ENCODE measurements at places on chromosomes 11 and 22. TPM values are rescaled to one million over a fixed set of nuclear protein-coding genes. Genes with fewer than 3 reads are reported as not detected.

DNA sequence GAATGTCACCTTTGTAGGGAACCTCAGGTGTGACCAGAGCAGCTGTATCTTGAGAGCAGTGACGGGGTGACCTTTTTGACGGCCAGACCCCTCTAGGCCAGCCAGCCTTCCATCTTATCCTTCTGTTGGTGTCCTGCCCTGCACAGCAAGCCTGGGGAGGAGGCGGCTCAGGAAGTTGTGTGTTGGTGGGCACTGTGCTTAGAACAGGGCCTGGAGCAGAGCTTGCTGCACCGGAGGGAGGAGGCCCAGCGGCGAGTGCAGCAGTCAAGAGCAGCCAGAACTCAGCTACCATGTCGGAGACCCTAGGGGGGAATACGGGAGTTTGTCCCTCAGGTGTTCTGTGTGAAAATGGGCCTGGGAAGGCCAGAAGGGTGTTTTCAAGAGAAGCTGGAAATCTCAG, 129.4 kb downstream of the OSBP2 start:
- no peak for DNase-seq

CRYBA4 gene
- not detected for total RNA-seq

DNA sequence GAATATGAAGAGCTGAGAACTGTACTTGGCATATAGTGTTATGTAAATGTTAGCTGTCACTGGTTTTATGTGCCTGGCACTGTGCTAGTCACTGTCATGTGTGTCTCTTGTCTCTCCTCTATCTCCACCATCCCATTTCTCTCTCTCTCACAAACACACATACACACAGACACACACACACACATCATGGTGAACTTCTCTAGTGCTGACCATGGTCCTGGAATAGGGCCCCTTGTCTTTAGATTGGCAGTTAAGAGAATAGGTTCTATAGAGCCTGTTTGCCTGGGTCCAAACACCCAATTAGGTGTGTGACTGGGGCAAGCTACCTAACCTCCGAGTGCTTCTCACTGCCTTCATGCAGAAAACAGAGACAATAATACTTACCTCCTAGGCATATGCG, 109.7 kb upstream of the NARS2 start:
- DNase-seq, result no peak

MFRP gene
- total RNA-seq, result not detected

DNA sequence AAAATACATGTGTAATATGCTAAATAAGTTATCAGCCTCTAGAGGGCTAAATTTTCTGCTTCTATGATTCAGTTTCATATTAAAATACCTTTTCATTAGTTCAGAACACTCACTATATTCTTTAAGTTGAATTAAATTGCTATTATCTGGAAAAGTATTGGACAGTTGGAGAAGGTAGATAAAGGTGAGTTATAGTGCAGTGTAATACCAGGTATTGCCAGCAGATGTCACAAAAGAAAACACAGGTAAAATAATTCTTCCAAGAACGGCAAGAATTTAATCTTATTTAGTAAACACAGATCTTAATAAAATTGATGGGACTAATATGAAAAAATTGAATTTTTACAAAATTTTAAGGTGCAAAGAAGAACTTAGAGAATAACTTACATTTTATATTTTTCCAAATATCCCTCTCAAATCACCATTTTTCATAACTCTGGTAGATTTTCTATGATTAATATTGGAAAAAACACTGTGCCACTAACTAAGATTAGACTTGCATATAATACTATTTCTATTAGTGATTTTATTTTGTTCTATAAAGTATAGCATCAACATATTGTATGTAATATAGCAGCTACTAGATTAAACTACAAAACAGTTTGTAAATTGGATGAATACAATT, 1.7 kb upstream of the LRRC4C start:
- no peak for DNase-seq

All from hematopoietic multipotent progenitor cell (in vitro differentiated cells).